ENCODE measurements at places on chromosomes 16 and 17.

GRCh38 chr16:55294931-55295342, 29.1 kb upstream of the IRX6 start:
- ATAC-seq: no peak

DNA sequence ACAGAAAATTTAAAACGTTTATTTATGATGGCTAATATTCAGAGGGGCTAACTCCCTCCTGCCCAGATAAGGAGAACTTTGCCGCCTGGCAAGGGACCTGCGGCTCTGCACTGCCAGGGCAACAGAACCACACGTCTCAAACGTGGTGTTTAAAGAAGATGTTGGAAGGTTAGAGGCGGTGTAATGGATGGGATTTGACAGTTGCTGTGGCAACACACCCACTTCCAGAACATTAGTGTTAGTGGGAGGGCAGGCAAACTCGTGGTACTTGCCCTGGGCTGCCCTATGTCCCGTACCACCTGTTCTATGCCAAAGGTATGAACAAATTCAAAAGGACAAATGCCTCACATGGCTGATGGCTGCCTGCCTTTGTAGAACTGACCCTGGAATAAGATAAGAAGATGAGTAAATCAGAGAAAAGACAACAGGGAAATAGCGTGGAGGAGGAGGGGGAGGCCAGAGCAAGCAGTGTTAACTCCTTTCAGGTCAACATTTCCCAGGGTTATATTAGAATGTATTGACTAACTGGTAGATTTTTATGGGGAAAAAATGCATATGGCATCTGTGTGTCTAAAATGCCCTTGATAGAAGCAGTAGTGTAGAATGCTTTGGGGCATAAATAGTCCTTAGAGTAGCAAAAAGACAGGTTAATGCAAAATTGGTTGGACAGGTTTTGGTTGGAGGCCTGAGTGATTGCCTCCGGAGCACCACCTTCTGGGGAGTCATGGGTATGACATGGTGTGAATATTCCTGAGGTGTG, 30.8 kb downstream of the HLF start:
- no peak for ATAC-seq

DNA sequence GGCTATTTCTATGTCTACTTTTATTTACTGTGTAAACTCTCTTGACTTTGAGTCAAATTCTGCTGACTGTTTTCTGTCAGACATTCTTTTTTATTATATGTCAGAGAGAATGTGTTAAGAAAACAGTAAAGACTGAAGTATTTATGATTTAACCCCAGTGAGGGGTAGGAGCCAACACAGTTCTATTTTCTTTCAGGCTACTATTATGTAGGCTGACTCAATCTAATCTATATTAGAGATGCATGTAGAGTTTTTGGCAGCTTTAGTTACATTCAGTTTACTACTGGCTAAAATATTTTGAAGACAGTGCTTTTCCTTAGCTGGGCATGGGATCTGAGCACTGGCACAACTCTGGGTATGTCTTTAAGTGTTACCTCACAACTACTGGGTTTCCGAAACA, 1108.0 kb downstream of the CDH11 start:
- no peak for ATAC-seq

GRCh38 chr16:49462989-49463371, 89.4 kb downstream of the C16orf78 start:
- ATAC-seq: no peak

- no peak for ATAC-seq
These were observed 1.6 kb downstream of the CMIP start for GRCh38 chr16:81445966-81446906.

DNA sequence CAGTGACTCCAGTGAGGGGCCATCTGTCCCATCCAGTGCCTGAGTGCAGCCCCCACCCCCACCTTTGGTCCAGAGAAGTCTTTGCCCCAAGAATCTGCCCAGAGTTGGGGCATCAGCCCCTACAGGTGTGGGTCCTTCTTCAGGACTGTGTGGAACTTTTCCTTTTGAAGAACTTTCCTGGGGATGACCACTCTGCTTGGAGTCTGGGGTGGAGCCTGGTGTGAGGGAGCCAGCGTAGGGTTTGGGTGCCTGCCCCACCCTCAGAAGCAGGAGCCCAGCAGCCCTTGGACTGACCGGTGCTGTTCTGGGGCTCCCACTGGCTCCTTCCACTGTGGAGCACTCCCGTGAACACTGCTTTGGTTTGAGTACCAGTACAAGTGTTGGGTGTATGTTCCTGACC, 19.3 kb downstream of the MPRIP start:
- ATAC-seq: no peak
